ENCODE measurements at places on chromosomes 7 and 10. TPM values are rescaled to one million over a fixed set of nuclear protein-coding genes. Genes with fewer than 3 reads are reported as not detected.

Gene CPA1
- 8.0 TPM for total RNA-seq

GRCh38 chr7:150479023-150479716 is 28.7 kb downstream of the GIMAP8 start:
- no peak for DNase-seq
- no peaks in the 10 kb centered on the region for H3K36me3 ChIP-seq
- H3K27ac ChIP-seq: no peak overlapping the region
- no peaks in the 10 kb centered on the region for H3K27me3 ChIP-seq
- H3K4me1 ChIP-seq: no peaks in the 10 kb centered on the region

Gene PRTFDC1
- 7.4 TPM for total RNA-seq

DNA sequence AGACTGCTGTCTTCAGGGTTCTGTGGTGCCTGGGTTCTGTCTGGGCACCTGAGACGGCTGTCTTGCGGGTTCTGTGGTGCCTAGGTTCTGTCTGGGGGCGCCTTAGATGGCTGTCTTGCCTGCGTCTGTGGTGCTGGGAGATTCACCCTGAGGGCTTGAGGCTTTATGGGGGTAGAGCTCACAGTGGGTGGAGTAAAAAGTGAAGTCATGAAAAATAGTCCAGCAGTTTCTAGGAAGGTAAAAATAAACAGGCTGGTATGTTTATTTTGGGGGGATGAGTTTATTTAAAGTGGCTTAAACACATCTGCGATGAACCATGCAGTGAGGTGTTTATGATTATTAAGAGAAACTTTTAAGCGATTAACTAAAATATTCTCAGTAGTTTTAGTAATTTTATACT is 64.2 kb downstream of the NKX6-2 start:
- no peak overlapping the region for H3K4me3 ChIP-seq
- H3K4me1 ChIP-seq: no peaks in the 10 kb centered on the region
- no peaks in the 10 kb centered on the region for H3K27me3 ChIP-seq
- no peak overlapping the region for H3K27ac ChIP-seq
- no peak for DNase-seq
- H3K36me3 ChIP-seq: no peaks in the 10 kb centered on the region

Gene INA
- total RNA-seq: not detected

DNA sequence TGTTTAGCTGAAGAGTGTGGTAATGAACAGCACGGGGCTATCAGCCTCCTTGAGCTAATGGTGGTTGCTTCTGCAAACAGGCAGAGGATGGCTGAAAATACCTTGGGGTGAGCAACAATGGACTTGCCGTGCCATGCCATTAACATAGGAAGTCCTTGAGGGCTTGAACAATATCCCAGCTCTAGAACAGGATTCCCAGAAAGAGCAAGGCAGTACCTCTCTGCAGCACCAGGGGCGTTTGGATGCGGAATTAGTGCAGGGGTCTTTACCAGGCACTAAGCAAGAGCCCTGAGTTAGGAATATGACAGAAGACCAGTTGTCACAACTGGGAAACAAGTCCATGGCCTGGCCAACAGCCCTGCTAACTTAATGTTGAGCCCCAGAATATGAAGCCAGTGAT is 143.2 kb upstream of the COBL start:
- no peak overlapping the region for H3K27ac ChIP-seq
- no peak for DNase-seq
- H3K36me3 ChIP-seq: no peaks in the 10 kb centered on the region
- no peak overlapping the region for H3K4me3 ChIP-seq

Gene CCL26
- total RNA-seq: not detected

Gene TSPAN12
- 1.9 TPM for total RNA-seq

Gene TFPI2
- total RNA-seq: 0.28 TPM

- H3K27ac ChIP-seq: peak overlapping the region; percentile 45
- H3K4me3 ChIP-seq: peak overlapping the region; percentile 71
- no peaks in the 10 kb centered on the region for H3K27me3 ChIP-seq
- no peaks in the 10 kb centered on the region for H3K36me3 ChIP-seq
Measured at GRCh38 chr10:22436526-22436892, 91.2 kb downstream of the SPAG6 start.

DNA sequence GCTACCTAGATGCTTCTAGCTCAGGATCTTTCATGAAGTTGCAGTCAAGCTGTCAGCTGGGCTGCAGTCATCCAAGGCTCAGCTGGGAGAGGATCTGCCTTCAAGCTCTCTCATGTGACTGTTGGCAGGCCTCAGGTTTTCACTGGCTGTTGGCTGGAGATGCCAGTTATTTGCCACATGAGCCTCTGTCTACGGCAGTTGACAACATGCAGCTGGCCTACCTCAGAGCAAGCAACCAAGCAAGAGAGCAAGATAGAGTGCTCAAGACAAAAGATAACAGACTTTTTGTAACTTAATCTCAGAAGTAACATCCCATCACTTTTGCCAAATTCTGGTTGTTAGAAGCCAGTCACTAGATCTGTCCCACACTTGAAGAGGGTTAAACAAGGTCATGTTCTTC is 125.8 kb downstream of the TPST1 start:
- H3K4me3 ChIP-seq: no peak overlapping the region
- H3K36me3 ChIP-seq: no peaks in the 10 kb centered on the region
- H3K27ac ChIP-seq: no peak overlapping the region
- DNase-seq: no peak
- H3K27me3 ChIP-seq: no peaks in the 10 kb centered on the region

DNA sequence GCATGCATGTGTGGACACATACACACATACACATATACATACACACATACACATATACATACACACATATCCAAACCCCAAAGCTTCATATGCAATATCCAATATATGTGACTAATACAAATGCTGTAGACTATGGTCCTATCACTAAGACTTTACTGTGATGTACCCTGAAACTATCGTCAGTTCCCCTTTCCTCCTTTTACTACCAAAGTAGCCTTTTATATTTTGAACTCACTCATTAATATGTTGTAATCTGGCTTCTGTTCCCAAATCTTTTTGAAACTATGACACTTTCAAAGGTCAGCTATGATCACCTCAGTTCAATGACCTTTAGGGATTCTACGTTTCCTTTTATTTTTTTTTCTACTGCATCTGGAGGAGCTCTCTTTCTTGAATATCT is 64.8 kb upstream of the TFEC start:
- no peak overlapping the region for H3K4me3 ChIP-seq
- H3K27ac ChIP-seq: no peak overlapping the region
- H3K4me1 ChIP-seq: no peaks in the 10 kb centered on the region
- no peak for DNase-seq
- no peaks in the 10 kb centered on the region for H3K27me3 ChIP-seq
- no peaks in the 10 kb centered on the region for H3K36me3 ChIP-seq

- no peaks in the 10 kb centered on the region for H3K36me3 ChIP-seq
- H3K4me3 ChIP-seq: no peak overlapping the region
- peak overlapping the region; percentile 61 for H3K27ac ChIP-seq
Measured at GRCh38 chr10:88027570-88027969, 164.1 kb downstream of the PTEN start.

Gene ANKRD1
- total RNA-seq: not detected

DNA sequence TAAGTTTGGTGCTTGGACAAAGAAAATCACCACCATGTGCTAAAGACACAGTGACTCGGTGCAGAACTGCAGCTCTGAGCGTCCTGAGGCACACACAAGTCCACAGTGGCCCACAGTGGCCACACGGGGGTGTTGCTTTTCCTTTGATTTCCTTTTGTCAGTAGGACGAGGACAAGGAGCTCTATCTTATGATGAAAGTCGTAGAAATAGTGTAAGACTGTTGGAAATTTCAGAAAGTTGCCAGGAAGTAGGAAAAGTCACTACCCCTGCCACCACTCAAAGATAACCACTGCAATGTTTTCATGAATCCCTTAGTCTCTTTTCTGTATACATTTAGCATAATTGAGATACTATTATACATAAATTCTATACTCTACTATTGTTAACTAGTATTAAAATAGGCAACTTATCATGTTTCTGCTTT is 146.0 kb downstream of the TNS3 start:
- no peak overlapping the region for H3K27ac ChIP-seq
- H3K36me3 ChIP-seq: no peaks in the 10 kb centered on the region
- no peaks in the 10 kb centered on the region for H3K27me3 ChIP-seq

Gene PRLHR
- total RNA-seq: not detected

DNA sequence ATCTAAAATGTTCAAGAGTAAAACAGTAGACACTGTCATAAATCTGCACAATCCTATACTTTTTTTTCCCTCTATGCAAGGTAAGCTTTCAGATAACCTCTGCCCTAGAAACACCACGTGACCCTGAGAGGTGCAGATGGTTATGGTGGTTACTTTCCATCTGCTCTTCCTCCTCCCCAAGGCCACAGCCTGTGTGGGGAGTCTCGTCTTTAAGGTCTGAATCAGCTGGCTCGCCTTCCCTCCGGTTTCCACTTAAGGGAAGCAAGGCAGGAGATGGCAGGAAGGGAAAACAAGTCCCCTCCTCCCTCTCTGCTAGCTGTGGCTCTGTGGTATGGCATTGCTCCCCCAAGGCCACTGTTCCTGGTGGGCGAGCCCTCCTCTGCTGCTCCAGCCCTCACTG is 181.8 kb downstream of the GLI3 start:
- no peak overlapping the region for H3K27ac ChIP-seq
- no peaks in the 10 kb centered on the region for H3K27me3 ChIP-seq
- H3K4me3 ChIP-seq: no peak overlapping the region

DNA sequence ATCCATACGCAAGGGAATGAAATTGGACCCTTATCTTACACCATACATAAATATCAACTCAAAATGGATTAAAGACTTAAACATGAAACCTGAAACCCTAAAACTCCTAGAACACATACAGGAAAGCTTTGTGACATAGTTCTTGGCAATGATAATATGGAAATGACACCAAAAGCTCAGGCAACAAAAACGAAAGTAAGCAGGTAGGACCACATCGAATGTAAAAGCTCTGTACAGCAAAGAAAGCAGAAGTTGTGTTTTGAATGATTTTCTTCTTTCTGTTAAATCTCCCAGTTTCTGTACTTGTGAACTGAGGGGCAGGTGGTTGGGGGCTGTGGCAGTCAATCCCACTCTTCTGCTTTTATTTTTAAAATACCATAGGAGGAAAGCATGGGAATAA is 368.4 kb upstream of the PODXL start:
- H3K27me3 ChIP-seq: no peaks in the 10 kb centered on the region
- no peak for DNase-seq
- H3K27ac ChIP-seq: no peak overlapping the region
- H3K4me3 ChIP-seq: no peak overlapping the region
- 0 out of 2 replicates have a peak, but pooled peaks cover 2% of the 10 kb centered on the region for H3K4me1 ChIP-seq
- no peaks in the 10 kb centered on the region for H3K36me3 ChIP-seq

DNA sequence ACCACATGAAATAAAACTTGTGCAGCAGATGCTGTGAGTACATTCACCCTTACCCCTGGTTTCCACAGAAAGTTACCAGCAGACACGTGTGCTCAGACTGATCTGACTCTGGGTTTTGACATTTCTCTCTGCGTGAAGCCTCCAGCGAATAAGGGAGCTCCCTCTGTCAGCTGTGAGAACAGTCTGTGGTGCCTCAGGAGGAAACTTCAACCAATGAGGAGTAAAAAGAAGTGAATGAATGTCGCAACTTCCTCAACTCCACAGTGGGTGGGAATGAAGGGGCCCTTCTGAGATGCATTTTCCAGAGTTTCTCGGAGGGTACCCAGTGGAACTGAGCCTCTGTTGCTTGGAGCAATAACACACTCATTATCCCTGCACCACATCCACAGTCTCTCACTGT is 743.4 kb downstream of the TNS3 start:
- no peak overlapping the region for H3K4me3 ChIP-seq
- no peak overlapping the region for H3K27ac ChIP-seq
- no peaks in the 10 kb centered on the region for H3K27me3 ChIP-seq
- no peak for DNase-seq
- no peaks in the 10 kb centered on the region for H3K4me1 ChIP-seq
- no peaks in the 10 kb centered on the region for H3K36me3 ChIP-seq

DNA sequence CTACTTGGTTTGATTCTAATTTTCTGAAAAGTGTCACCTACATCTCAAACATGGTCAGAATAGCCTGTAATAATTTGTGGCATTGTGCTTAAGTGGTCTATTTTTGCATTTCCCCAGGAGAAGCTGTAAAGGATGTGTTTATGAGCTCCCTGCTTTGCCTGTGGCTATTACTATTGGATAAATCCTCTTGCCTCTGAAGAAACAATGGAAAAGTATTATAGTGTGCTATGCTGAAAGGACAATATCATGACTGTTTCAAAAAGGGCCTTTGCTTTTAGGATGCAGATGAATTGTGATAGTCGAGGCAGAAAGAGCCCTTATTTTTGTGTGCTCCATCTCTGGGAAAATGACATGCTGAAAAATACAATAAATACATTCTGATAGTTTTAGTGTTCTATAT is 94.1 kb upstream of the ARMC3 start:
- H3K36me3 ChIP-seq: no peaks in the 10 kb centered on the region
- H3K27me3 ChIP-seq: no peaks in the 10 kb centered on the region
- H3K4me1 ChIP-seq: no peaks in the 10 kb centered on the region
- H3K27ac ChIP-seq: no peak overlapping the region

GRCh38 chr7:79782256-79782655 is 328.8 kb upstream of the MAGI2 start:
- no peaks in the 10 kb centered on the region for H3K4me1 ChIP-seq
- H3K27me3 ChIP-seq: no peaks in the 10 kb centered on the region
- H3K36me3 ChIP-seq: no peaks in the 10 kb centered on the region
- no peak overlapping the region for H3K27ac ChIP-seq

GRCh38 chr7:129160161-129160905 is 15.8 kb downstream of the TSPAN33 start:
- no peaks in the 10 kb centered on the region for H3K27me3 ChIP-seq
- H3K36me3 ChIP-seq: peaks cover 10% of the 10 kb centered on the region
- peaks cover 30% of the 10 kb centered on the region for H3K4me1 ChIP-seq
- no peak overlapping the region for H3K4me3 ChIP-seq
- DNase-seq: no peak
- no peak overlapping the region for H3K27ac ChIP-seq

Data from GM12878 (cell line).